ENCODE measurements at places on chromosomes 12 and 14. TPM values are rescaled to one million over a fixed set of nuclear protein-coding genes. Genes with fewer than 3 reads are reported as not detected.

MMP19 gene
- total RNA-seq: 2.3 TPM

ASB2 gene
- total RNA-seq: 4.1 TPM

RIMBP2 gene
- 44.0 TPM for total RNA-seq

RPS6KL1 gene
- 32.7 TPM for total RNA-seq

FAM90A1 gene
- total RNA-seq: 0.16 TPM

NPAS3 gene
- total RNA-seq: 12.0 TPM

GPRC5D gene
- total RNA-seq: not detected

DRAM1 gene
- total RNA-seq: 3.3 TPM

LRP1-AS gene
- total RNA-seq: 3.4 TPM

SMOC1 gene
- 25.9 TPM for total RNA-seq

KRT6C gene
- total RNA-seq: not detected

SSPN gene
- 41.0 TPM for total RNA-seq

CMTM5 gene
- 5.9 TPM for total RNA-seq

DPPA3 gene
- total RNA-seq: not detected

FLVCR2 gene
- 8.2 TPM for total RNA-seq

CABP1 gene
- total RNA-seq: 5.7 TPM

BATF gene
- total RNA-seq: 2.1 TPM

SLC10A1 gene
- not detected for total RNA-seq

P2RX7 gene
- 4.0 TPM for total RNA-seq
